NCI-H69 (cell line): ENCODE measurements at places on chromosomes 3 and 15.

DNA sequence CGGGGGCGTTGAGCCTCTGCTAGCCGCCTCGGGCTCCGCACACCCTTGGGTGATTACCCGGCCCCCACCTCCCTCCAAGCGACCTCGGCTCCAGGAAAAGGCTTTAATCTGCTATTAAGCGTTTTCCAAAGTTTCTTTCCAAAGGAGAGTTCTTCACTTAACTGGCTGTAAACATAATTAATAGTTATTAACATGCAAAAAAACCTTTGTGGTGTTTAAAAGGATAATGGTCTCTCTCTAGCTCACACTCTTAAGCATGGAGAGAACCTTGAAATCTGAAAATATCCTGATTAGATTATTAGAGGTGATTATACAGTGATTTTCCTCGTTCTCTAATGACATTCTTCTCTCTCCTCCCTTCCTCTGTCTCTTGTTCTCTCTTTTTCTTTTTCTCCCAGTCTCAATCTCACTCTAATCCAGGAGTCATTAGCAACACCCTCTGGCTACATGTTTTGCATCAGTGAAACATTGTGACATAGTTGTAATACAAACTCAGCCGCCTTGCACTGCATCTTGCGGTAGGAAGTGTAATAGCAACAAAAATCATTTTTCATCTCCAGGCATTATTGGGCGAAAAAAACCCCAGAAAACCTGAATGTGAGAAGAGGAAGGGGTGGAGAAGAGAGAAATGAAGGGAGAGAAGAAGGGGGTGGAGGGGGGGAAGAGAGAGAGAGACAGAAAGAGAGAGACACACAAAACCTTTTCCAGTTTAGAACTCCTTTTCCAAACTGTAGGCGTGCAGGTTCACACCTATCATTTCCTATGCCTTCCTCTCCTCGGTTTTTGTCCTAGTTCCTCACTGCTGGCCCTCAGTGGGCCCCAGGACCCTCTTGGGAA lies 24.4 kb downstream of the NR2F2 start:
- peak; percentile 42 for DNase-seq

GRCh38 chr3:151900460-151900859 lies 27.0 kb downstream of the SUCNR1 start:
- DNase-seq = no peak

DNA sequence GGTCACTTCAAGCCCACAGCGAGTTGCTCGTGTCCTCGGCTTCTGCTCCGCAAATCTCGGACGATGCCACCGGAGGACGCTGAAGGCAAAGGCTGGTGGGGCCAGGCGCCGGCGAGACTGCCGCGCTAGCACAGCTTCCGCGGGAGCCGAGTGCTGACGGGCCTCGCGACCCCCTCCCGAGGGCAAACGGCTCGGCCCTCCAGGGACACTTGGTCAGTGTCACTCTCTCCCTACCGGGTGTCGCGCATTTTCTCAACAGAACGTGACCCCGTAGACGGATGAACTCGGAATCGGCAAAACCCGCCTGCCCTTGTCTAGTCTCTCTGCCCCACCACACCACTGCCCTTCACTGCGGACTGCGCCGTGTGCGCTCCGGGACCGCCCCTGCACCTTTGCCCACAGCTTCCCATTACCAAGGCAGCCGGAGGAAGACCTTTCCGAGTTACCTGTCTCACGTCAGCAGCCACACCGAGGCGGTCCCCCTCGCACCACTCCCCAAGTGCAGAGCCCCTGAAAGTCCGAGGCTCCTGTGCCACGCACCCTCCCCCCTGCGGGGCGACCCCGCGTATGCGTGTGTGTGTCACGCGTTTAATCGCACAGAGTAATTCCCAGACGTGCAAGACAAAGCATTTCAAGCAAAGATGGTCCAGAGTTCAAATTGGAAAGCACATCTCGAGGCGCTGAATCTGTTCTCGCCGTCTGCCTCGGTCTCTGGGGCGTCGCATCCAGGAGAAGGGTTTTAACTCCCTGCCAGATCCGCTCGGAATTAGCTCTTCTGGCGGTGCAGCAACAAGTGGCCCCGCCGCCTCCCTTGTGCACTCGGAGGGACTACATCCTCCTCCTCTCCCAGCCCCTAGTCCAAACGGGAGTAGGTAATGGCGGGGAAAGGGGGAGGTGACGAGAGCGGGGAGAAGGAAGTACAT lies 245.0 kb upstream of the TOPAZ1 start:
- peak; percentile 3 for DNase-seq

DNA sequence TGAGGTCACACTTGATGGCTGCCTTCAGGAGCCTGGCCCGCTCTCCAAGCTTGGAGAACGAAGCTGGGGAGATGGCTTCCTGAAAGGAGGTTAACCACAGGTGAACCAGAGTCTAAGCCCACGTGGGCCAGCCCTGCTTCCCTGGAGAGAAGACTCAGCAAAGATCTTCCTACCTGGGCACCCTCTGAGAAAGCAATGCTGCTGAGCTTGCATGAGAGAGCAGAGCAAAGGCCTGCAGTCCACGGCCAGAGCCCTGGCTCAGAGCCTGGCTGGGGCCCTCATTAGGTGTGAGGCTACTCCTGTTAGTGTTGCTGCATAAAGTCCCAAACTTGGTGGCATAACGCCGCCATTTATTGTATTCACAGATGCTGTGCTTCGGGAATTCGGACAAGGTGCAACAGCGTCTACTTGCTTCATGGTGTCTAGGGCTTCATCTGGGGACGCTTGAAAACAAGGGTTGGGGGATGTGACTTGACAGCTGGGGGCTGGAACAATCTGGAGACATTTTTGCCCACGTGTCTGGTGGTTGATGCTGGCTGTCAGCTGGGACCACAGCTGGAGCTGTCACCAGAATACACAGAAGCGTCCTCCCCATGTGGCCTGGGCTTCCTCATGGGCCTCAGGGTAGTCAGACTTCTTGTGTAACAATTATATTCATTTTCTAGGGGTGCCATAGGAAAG lies 87.9 kb upstream of the MEF2A start:
- DNase-seq = no peak

- DNase-seq = peak; percentile 98
Observed at GRCh38 chr15:36756707-36757106, 177.3 kb downstream of the CDIN1 start.

- DNase-seq = no peak
Observed at GRCh38 chr3:194396859-194397756, 2.0 kb downstream of the GP5 start.

- DNase-seq = peak; percentile 38
Observed at GRCh38 chr3:40191850-40192448, 117.6 kb upstream of the EIF1B start.

DNA sequence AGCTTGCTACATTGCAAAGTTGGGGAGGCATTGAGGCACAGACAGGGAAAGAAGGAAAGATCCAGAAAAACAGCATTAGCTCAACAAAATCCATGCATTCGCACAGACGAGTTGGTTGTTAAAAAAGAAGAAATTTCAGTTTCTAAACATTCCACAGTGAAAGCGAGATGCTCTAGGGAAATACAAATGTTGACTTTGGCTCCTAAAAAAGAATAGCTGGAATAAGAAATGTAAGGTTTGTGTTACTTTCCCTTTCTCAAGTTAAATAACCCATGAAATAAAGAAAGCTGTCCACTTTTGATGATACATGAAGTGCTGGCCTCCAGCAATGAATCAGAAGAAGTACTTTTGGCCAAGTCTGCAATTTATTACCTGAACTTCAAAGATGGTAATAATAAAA lies 465.1 kb downstream of the ERC2 start:
- no peak for DNase-seq

- no peak for DNase-seq
Observed at GRCh38 chr3:101988596-101988995, 139.3 kb downstream of the NFKBIZ start.

GRCh38 chr3:62723166-62723913 lies 151.9 kb downstream of the CADPS start:
- no peak for DNase-seq

DNA sequence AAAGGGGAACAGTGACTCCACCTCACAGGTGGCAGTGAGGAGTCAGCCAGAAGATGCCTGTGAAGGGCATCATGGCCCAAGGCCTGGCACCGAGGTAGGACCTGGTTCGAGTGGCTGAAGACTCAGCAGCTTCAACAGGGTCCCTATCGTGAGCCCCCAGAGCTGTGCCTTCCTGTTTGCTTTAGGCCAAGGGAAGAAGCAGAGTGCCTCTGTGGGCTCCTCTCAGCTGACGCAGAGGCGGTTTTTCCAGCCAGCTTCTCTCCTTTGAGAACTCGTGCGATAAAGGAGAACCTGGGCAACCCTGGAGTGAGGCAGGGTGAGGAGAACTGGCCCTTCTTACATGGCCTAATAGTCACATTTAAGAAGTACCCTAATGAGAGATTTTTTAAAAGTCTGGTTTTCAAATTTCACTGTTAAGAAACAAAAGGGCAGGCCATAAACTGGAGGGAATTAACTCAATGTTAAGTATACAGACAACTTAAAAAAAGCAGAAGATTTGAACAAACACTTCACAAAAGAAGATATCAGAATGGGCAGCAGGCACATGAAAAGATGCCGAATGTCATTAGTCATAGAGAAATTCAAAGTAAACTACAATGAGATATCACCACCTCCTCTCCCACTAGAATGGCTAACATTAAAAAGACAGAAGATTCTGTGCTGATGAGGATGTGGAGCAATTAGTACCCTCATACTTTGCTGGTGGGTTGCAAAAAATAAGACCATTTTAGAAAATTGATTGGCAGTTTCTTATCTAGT lies 23.1 kb upstream of the MRPS22 start:
- no peak for DNase-seq

GRCh38 chr3:127489357-127489756 lies 101.2 kb downstream of the TPRA1 start:
- DNase-seq = no peak

DNA sequence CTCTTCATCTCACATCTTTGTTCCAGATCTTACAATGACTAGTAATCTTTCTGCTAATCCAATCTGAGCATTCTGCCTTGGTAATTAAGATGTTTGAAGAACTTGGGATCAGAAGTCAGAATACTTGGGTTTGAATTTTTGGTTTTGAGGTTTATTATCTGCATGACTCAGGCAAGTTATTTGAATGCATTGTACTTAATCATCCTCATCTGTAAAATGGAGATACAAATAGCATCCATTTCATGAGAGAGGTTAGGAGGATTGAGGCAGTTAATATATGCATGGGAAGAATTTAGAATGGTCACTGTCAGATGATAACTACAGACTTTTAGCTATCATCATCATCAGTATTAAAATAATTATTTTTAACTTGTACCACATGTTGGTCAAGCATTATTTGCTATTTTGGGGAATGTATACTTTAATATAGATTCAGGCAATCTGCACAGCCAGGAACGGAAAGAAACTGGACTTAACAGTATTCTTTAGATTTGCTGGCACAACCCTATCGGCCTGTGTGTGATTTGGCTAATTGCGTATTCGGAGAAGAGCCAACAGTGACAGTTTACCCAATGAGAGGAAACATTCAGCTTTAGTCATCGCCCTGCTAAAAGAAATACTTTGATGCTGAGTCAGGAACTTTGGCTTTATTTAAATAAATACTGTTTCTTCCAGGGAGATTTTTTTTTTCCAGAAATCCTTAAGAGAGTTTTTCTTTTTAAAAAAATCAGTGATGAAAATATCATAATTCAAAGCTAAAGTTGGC lies 600.0 kb downstream of the ROBO1 start:
- DNase-seq = no peak

DNA sequence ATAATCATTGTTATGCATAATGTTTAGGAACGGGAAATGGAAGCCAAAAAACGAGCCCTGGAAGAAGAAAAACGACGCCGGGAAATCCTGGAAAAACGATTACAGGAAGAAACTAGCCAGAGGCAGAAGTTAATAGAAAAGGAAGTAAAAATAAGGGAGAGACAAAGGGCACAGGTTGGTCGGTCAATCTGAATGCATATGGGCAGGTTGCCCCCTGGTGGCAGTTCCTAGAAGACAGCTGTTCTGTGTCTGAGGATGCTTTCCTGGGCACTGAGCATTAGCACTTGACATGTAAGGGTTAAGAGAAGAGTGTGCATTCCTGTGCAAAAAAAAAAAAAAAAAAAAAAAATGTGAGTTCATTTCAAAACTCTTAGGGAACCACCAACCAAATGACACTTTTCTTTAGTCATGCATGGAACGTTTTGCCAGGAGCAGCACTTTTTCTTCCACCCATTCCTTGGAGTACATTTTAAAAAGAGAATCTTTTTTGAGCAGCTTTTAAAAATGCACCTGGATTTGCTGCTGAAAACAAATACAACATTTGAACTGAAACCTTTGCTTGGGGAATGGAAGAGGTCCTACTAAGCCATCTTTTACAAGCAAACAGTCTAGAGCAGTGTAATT lies 11.1 kb upstream of the ABHD10 start:
- DNase-seq = peak; percentile 83

GRCh38 chr15:59867086-59867855 lies 136.8 kb upstream of the FOXB1 start:
- no peak for DNase-seq

- no peak for DNase-seq
Observed at GRCh38 chr15:65042776-65043327, 2.3 kb upstream of the SLC51B start.

- DNase-seq = no peak
Observed at GRCh38 chr3:116524453-116525210, 79.3 kb upstream of the LSAMP start.

GRCh38 chr3:108130701-108131474 lies 40.1 kb upstream of the CD47 start:
- DNase-seq = peak; percentile 21

- DNase-seq = peak; percentile 49
Observed at GRCh38 chr3:184176377-184177330, 2.0 kb downstream of the AP2M1 start.

- DNase-seq = no peak
Observed at GRCh38 chr3:190826018-190826417, 36.5 kb downstream of the GMNC start.

- DNase-seq = no peak
Observed at GRCh38 chr3:140630866-140631265, 47.0 kb upstream of the TRIM42 start.

GRCh38 chr15:58139989-58140522 lies 1.9 kb downstream of the AQP9 start:
- no peak for DNase-seq

- no peak for DNase-seq
Observed at GRCh38 chr3:15160662-15161061, 45.4 kb upstream of the CAPN7 start.

DNA sequence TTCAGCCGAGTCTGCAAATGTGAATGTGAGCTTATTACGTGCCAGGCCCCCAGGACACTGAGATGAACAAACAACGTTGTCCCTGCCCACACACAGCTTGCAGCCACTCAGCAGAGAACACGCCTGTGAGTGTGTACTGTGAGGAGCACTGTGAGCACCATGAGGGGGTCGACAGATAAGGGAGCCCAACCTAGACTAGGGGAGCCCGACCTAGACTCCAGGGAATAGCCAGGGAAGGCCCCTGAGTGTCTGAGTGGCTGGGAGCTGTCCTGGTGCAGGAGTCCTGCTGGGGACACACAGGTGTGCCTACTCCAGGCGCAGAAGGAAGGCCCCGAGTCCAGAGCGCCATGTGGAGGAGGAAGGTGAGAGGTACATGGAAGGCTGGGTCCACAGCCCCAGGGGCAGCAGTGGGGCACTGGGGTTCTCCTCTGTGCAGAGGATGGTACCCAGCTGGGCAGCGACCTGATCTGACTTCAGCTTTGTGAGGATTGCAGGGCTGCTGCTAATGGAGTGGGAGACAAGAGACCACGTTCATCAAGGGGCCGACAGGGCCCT lies 36.5 kb downstream of the MGLL start:
- peak; percentile 83 for DNase-seq
